ENCODE measurements at places on chromosomes 6 and 20.
A peak's percentile ranks its signal among the peaks of the same experiment; 100 is the strongest.

GRCh38 chr20:36060676-36061075, 92.3 kb downstream of the CNBD2 start:
- DNase-seq, result peak; percentile 18

DNA sequence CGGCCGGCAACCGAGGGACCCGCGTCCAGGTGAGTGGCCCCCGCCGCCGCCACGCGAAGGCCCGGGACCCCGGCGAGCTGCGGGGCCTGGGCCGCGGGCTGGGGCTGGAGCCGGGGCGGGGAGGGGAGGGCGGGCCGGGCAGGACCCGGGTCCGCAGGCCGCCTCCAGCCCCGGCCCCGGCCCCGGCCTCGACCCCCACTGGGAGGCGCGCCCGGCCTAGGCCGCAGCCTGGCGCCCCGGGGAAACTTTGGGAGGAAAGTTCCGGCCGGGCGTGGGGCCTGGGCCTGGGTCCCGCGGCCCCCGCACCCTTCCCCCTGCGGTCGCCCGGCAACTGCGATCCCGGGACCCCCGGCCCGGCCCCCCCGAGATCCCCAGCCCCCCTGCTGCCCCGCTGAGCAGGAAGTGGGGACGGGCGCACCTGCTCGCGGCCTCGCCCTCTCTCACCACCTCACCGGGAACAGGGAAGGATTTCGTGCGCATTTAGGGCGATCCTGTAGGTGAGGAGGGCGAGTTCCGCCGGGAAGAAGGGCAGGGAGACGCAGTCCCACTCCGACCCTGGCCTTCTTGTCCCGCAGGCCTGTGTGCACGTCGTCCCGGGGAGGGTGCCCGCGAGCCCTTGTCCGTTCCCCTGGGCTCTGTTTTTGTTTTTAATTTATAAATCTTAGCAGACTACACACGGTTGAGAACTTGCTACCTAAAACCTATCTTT, 402 bp downstream of the OSBPL2 start:
- DNase-seq, result no peak

- no peak for DNase-seq
Observed at GRCh38 chr20:63701329-63702035, 5.0 kb downstream of the TNFRSF6B start.

GRCh38 chr6:19394687-19395086, 442.5 kb upstream of the ID4 start:
- no peak for DNase-seq

DNA sequence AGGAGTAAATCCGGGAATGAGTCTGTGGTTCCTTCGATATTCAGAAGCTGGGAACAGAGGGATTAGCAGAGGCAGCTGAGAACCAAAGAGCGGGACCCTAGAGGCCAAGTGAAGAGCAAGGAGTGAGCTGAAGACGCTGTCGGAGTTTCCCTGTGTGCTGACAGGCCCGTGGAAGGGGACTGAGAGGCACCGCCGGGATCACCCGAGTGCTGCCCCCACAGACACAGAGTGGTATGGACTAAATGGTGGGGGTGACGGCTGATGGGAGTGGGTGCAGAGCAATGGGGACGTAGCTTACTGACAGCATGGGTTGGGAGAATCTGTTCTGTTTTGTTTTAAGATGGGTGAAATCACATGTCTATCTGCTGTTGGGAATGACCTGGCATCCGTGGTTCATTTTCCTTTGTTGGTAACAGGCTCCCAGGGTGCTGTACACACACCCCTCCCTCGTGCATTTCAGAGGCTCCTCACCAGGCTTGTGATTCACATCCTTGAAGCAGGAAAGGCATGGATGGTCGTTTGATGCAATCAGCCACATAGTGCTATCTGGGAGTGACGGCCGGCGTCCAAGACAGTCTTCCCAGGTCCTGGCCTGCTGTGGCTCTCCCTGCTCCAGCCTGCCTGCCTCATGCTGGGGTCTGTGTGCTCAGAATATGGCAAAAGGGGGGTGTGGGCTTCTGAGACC, 97.4 kb downstream of the THBS2 start:
- no peak for DNase-seq

DNA sequence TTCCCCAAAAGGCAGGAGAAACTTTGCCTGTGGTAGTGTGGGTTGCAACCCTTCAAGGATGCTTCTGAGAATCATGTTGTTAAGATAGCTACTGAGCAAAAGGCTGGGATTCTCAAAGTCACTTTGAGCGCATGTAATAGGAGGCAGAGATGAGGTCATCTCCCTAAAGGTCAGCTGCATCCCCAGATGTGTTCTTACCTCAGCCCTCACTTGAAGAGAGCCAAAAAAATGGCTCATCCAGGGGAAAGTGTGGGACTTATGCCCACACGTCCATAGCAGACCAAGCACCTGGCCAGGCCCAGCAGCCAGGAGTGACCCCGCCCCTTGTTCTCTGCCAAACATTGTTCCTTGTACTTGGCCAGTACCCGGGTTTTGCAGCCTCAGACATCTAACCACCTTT, 187.0 kb upstream of the BMP2 start:
- no peak for DNase-seq

DNA sequence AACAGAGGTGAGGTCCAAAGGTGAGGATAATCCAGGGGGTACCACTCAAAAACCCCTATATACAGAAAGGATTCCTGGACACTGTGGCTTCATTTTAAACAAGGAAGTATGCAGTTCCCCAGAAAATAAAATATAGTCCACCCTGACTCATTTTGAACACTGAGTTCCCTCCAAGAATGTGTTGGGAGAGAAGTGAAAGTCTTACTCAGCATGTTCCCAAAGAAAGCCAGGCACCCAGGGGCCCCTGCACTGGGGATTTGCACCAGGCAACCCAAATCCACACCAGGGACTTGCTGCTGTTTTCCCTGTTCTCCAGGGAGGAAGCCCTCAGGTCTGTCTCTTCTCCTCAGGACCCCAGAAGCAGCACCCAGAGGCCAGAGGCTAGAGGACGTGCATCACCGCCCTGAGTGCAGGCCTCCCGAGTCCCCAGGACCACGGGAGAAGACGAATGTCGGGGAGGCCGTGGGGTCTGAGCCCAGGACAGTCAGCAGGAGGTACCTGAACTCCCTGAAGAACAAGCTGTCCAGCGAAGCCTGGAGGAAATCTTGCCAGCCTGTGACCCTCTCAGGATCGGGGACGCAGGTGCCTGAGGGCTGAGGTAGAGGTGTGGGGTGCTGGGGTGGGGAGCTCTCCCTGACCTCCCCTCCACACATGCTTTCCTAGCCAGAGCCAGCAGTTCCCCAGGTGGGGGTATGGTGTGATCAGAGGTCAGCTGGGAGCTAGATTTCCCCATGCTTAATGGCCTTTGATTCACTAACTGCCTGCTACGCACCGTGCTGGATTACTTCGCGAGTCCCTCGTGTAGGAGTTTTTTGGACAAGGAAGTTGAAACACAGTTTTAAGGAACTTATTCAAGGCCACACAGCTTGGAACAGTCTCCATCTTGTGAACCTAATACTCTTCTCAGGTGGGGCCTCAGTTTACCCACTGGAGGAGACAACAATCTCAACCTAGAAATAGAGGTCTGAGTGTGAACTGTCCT, 3.3 kb downstream of the FGD2 start:
- DNase-seq, result no peak

DNA sequence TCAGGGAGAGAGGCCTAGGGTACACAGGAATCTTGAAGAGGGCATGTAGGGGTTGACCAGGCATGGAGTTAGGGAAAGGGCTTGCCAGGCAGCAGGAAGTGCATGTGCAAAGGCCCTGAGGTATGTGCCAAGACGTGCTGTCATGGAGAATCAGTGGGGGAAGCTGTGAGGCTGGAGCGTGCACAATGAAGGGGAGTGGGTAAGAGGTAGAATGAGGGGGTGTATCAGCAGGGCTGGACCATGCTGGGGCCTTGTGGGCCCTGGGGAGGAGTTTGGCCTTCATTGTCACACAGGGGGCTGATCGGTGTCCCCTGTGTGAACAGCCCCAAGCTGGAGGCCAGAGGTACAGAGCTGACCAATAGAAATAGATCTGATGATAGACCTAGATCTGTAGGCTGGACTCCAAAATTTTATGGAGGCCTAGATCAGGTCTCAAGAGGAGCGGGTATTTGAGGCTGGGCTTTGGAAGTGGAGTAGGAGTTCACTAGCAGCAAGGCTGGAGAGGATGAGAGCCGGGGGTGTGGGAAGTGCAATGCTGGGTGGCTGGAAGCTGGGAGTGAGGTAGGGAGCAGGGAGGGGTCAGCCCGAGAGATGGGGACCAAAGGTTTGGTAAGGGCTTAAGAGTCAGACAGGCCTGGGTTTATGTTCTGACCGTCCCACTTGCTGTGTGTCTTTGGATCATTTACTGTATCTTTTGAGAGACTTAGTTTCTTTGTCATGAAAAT, 3.0 kb downstream of the SRC start:
- no peak for DNase-seq

DNA sequence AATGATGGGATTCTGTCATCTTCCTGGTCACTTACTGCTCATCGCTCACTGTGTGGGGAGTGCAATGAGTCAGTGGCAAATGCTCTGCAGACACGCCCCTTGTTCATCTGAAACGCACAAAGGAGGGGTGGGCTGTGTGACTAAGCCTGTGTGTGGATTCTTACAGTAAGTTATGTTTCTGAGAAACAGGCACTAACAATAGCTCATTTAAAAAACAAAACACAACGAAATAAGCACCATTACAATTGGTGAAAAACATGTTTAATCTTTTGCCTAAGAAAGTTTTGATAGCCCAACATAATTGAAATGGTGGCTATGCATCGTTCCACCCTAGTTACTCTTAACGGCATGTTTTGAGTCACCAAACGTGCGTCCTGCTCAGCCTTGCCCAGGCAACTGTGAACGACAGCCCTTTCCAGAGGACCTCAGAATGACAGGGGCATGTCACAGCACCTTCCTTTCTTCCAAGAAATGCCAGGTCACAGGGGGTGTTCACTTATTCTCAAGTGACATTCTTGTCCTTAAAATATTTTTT, 118.4 kb upstream of the SGK1 start:
- DNase-seq, result peak; percentile 96

- DNase-seq, result peak; percentile 94
Observed at GRCh38 chr20:6651016-6651415, 116.5 kb upstream of the BMP2 start.

DNA sequence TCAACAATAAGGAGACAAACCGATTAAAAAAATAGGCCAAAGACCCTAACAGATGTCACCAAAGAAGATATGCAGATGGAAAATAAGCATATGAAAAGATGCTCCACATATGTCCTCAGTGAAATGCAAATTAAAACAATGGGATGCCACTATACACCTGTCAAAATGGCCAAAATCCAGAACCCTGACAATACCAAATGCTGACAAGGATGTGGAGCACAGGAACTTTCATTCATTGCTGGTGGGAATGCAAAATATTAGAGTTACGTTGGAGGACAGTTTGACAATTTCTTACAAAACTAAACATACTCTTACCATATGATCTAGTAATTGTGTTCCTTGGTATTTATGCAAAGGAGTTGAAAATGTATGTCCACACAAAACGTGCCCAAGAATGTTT, 1.8 kb upstream of the ZNF184 start:
- DNase-seq, result no peak

DNA sequence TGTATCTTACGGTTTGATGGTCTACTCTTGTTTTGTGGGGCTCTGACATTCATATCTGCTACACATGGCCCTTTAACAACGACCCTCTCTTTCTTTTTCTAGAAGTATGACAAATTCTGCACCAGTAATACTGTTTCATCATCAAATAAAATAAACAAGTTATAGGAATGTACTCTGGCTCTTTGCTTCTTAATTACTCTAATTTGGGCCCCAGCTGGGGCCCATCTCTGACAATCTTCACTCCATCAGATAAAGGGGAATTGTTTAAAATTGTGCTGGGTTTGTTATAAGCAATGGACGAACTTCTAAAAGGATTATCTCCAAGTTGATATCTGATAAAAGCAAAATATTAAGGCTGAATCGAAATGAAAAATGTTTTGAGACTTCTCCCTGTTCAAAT, 343.6 kb upstream of the JAG1 start:
- no peak for DNase-seq

DNA sequence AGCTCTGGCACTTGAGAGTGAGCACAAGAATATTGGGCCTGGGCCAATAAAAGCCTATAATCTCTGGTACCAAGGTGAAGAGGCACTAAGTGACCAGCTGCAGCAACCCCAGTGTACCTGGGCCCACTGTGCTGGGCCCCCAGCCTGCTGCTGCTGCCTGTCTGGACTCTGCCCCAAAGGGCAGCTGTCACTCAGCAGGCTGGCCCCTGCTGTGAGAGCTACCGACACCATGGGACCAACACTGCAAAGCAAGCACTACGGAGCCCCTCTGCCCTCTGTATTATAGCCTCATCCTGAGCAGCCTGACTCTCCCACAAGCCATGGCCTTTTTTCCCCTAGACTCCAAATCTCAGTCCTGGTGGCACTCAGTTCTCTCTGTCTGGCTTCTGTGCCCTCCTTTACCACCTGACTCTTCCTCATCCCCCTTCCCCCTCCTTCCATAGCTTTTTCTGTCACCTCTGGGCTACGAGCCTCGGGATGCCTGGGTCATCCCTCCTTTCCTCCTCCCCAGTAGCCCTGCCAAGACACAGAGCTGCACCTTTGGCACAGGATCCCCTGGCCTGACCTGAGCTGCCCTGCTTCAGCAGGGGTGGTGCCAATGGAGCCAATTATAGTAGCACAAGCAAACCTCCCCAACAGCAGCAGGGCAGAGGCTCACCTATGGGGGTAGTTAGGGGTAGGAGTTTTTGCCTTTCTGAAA, 14.2 kb downstream of the RRP36 start:
- no peak for DNase-seq

DNA sequence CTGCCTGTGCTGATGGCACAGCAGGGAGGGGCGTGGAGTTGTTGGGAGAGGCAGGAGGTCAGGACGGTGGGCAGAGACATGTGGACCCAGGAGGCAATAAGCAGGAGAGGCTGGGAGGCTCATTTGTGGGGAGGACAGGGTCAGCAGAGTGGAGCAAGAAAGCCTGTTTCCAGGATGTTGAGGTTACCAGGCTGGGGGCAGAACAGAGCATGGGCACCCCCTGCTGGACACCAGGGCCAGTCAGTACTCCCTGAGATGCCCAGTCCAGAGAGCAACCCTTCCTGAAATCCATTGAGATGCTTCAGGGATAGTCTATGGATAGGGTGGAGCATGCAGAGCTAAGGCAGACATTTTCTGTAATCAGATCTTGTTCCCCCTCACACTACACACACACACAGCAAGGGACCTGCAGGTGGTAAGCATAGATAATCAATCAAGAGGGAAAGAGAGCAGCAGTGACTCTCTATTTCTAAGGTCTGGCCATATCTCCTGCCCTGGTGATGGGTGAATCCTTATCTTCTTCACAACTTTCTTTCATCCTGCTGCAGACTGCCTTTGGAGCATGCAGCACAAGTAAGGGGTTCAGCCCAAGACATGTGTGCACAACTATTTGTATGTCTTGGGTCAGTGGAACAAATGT, 41.7 kb downstream of the MOCS1 start:
- DNase-seq, result peak; percentile 70

DNA sequence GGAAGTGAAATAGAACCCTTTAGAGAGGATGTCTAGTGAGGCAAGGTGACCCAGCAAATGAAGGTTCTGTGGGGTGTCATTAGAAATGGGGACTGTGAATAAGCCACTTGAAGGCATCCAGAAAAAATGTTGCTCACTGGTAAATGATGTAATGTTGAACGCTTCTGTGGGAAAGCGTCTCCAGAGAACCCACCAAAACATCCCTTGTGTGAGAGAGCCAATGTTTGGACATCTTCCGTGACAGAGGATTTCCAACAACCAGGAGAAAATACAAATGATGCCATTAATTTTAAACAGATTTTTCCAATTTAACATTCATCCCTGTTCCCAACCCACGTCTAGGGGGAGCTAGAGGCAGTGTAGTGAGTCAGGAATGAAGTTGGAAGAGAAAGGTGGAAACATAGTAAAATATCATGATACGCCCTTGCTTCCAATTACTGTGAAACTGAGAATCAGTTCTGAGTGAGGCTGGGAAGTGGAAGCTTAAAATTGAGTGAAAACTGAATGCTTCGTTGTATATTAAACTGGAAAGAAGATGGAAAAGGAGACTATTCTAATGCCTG, 584.2 kb downstream of the CD109 start:
- DNase-seq, result no peak
